Retinal pigment epithelial cell (primary cell): ENCODE measurements at places on chromosomes 4 and X.

- no peak for DNase-seq
Observed at GRCh38 chr4:5412751-5413150, 295.6 kb downstream of the EVC2 start.

GRCh38 chr4:7964890-7965662, 25.4 kb upstream of the AFAP1 start:
- DNase-seq, result no peak

DNA sequence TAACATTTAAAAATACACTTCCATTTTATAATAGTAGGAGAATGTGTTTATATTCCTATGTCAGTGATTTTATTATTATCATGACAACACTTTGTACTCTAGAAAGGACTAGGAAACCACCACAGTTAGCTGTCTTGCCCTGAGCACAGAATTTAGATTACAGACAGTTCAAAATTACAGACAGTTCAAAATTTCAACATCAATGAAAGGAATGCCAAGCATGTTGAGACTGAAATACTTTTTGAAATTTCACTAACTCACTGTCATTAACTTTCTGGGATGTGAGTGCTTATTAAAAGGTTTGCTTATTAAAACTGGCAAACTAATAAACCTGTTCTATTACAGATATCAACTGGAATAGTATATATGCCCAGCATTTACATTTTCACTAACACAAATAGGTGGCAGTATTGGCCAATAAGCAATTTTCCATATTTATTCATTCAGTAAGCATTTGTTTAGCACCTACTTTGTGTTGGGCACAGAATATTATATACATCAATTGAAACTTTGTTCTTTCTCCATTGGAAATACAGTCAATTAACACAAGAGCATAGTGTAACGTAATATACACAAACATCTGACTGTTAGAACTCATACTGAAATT, 179.4 kb downstream of the FBXW7 start:
- DNase-seq, result no peak

- no peak for DNase-seq
Observed at GRCh38 chr4:106258145-106259045, 57.6 kb downstream of the TBCK start.

- no peak for DNase-seq
Observed at GRCh38 chr4:143232277-143232676, 47.6 kb downstream of the USP38 start.

DNA sequence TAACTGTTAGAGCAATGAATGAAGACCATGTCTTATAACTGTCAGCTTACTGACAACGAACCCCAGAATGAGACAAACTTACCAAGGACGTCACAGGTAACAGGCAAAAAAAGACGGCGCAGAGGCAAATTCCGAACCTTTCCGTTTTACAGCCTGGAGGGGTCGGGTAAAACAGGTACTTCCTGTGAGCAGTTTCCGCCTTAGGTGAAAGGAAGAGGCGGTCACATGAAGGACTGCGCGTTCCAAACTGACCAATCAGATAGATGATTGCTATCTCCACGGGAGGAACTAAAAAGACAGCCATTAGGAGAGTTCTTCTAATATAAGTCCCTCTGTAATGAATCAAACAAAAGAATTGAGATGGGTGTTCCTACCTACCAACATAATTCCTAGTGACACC, at the start of gene COX7B2:
Gene COX7B2 (minus strand): TSS at position 168 of the 400 bp plus-strand sequence. CDS start 174,053 bp downstream, outside the sequence.
- DNase-seq, result no peak

- DNase-seq, result no peak
Observed at GRCh38 chr4:95599777-95600400, 51.1 kb upstream of the UNC5C start.

GRCh38 chrX:81301877-81302276, 100.0 kb downstream of the SH3BGRL start:
- DNase-seq, result peak; percentile 2

GRCh38 chr4:183304538-183304937, 15.5 kb downstream of the CLDN22 start:
- no peak for DNase-seq

- no peak for DNase-seq
Observed at GRCh38 chr4:6696611-6697010, 2.9 kb downstream of the S100P start.

DNA sequence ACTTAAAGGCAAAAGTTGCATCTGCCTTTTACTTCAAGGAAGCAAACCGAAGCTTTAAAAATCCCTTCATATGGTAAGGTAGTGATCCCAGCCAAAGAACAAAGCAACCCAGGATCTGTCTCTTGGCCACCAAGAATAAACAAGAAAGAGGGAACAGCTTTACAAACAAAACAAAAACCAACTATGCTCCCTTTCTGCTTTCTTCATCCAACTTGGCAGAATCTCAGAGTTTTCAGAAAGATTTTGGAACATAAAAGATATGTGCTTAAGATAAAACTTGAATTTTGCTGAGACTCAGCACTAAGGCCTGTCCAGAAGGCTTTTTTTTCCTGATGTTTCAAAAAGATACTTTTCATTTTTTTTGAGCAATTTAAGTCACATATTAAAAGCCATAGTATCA, 94.0 kb downstream of the COL4A6 start:
- DNase-seq, result no peak

DNA sequence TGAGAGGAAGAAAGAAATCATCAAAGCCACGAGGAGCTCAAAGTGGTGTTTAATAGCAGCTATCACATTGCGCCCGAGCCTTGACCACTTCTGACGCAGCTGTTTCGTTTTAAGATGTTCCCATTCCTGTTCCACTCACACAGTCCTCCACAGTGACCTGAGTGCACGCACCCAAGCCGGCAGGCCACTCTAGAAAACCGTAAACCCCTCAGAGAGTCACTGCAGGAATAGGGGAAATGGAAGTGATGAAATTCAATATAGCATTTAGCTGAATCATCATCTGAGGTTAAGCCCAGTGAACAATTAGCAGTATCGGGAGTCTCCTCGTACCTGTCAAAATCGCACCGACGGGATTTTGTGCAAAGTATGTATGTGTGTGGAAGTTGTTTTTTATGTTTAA, 17.9 kb upstream of the HAND2 start:
- no peak for DNase-seq

DNA sequence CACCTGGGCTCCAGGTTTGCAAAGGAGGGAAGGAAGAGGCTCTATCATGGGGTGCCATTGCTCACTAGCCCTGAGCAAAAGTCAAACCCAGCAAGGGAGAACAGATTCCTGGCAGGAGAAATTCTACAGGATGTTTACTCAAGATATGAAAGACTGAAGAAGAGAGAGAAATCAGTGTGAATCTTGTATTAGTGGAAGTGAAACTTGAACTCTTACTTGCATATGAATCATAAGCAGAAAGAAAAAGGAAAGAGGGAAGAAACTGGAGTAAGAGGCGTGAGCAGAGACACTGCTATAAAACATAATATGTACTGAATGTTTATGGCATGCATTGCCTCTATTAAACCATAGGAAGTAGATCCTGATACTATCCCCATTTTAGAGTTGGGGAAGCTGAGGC, 60.9 kb downstream of the C4orf46 start:
- no peak for DNase-seq

GRCh38 chr4:42268824-42269223, 116.4 kb upstream of the BEND4 start:
- no peak for DNase-seq

- no peak for DNase-seq
Observed at GRCh38 chr4:80184825-80185756, 12.2 kb upstream of the PRDM8 start.

DNA sequence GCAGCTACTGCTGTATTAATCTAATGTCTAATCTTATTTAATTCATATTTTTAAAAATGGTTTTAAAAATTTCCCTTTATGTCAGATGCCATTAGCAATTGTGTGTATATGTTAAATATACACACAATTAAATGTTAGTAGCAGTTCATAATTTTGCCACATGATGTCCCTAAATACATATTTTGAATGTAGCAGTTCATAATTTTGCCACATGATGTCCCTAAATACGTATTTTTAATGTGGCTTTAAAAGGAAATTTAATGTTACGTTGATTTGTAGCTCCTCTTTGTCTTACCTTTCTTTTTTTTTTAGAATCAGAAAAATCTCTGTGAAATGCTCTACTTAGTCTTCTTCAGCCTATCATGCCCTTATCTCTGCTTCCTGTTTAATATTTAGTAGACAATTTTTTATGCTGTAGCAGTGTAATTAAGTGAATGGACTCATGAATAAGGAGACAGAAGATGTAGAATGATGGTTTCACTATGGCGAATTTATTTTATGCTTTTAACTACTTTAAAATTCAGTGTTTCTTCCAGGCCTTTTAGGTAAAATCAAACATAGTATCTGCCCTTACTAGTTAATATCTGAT, 26.1 kb downstream of the RBM46 start:
- peak; percentile 10 for DNase-seq

DNA sequence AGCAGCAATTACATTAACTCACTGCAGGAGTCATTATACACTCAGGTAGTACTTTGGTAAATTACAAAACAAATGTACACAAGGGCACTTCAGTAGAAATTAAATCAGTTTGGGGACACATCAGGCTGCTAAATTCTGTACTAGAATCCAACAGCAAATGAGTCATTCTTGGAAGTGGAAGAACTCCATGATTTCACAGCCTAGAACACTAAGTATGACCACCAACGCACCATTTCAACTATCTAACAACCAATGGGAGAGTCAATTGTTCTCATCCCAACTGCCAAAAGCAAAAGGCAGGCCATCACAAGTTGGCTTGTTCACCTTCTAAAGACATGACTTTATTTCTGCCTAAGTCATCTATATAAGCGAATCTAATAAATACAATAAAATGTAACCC, 26.6 kb downstream of the PPM1K start:
- no peak for DNase-seq

DNA sequence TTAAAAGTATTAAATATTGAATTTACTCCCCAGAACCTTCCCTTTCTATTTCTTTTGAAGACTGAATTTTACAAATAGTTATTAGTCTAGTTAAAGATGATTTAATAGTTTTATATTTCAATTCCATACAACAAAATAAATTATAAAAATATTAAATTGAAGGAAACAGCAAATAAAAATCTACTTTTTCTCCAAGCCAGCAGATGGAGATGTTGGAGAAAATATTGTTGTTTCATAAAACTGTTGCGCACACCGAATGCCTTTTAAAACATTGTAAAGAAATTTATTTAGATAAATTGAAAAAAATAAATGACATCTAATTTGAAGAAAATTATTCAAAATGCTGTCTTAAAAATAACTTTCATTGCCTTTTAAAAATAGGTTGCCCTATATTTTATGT, 5.5 kb downstream of the GRIA2 start:
- no peak for DNase-seq

GRCh38 chr4:92776080-92776479, 472.3 kb downstream of the GRID2 start:
- DNase-seq, result no peak

DNA sequence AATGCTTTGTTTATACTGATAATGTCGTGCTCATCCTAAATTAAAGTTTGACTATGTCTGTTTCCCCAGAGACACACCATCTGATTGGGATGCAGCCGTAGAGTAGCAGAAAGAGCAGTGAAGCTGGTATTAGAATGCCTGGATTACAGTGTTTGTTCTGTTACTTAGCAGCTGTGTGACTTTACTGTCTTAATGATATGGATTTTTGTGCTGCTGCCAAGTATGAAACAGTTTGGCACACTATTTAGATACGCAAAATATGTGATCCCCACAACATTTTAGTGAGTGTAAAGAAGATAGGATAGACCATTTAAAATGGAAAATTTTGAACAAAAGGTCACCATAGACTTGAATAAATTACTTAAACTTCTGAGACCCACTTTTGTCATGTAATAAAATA, 1.2 kb upstream of the CHIC1 start:
- DNase-seq, result no peak

DNA sequence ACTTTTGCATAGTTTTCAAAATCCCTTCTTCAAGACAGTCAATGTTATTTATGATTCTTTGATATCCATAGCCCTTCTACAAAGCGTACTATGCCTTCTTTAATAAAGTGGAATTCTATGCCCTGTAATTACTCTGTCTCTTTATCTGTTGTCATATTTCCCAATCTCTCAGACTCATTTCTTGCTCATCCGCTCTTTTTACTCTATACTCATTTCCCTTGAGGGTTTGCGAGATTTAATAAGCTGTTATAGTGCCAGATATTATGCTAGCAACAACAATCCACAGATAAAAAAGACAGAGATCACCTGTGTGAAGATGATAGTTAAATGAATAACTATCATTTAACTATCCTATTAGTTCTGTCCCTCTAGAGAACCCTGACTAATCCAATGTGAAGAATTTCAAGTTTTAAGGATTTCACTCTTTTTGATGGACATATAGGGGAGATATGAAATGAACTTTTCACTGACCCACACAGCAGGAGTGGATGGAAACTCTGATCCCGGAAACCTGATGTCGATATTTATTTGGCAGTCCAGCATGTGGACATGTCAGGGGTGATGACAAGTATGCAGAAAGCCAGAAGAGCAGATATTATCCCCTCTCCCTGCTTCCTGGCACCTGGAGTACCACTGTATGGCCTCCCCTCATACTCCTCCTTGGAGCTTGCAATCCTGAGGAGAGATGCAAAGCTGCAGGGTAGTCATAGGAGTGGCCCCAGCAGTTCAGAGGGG, 49.7 kb downstream of the TMEM156 start:
- no peak for DNase-seq
